ENCODE measurements at places on chromosomes 12 and 14. TPM values are rescaled to one million over a fixed set of nuclear protein-coding genes. Genes with fewer than 3 reads are reported as not detected.

The KRT73 gene
- not detected for total RNA-seq

The SLC15A4 gene
- total RNA-seq = 22.4 TPM

The SERPINA9 gene
- total RNA-seq = not detected

The AKAP6 gene
- total RNA-seq = 0.30 TPM

The LTBP2 gene
- 10.0 TPM for total RNA-seq

The KCNJ8 gene
- 0.57 TPM for total RNA-seq

The NUDT14 gene
- 39.7 TPM for total RNA-seq

The GUCY2C gene
- total RNA-seq = not detected

The OTUB2 gene
- total RNA-seq = 3.0 TPM

The CFAP251 gene
- total RNA-seq = 0.96 TPM

The MANSC4 gene
- not detected for total RNA-seq

The SLCO1C1 gene
- not detected for total RNA-seq

The NRL gene
- total RNA-seq = 1.1 TPM

The NAV3 gene
- total RNA-seq = 11.2 TPM

The LPAR5 gene
- total RNA-seq = 0.38 TPM

The SIX4 gene
- total RNA-seq = 1.7 TPM

The KCNK10 gene
- not detected for total RNA-seq

The FAM181A gene
- not detected for total RNA-seq

The ADCY4 gene
- total RNA-seq = not detected

The MORN3 gene
- 0.32 TPM for total RNA-seq

The MTHFD1 gene
- 117 TPM for total RNA-seq

The GALNT8 gene
- total RNA-seq = not detected

The PPP1R3E gene
- 2.8 TPM for total RNA-seq

The RNASE2 gene
- total RNA-seq = not detected

The SNX6 gene
- total RNA-seq = 73.1 TPM

The SYNE3 gene
- 0.38 TPM for total RNA-seq

The KCNH3 gene
- total RNA-seq = 2.3 TPM

The TBC1D30 gene
- 1.9 TPM for total RNA-seq

The KNTC1 gene
- 21.3 TPM for total RNA-seq

The CHMP4A gene
- 98.1 TPM for total RNA-seq

The FLVCR2 gene
- 9.2 TPM for total RNA-seq

The BEGAIN gene
- total RNA-seq = 9.6 TPM

The ADAMTS20 gene
- total RNA-seq = not detected

The PAX9 gene
- 2.0 TPM for total RNA-seq

The KLRC2 gene
- 1.9 TPM for total RNA-seq

The NAA30 gene
- total RNA-seq = 10.7 TPM

The GPR84 gene
- total RNA-seq = 0.15 TPM

The SLC7A8 gene
- total RNA-seq = 1.7 TPM

The TPH2 gene
- total RNA-seq = not detected

The PEBP1 gene
- 283 TPM for total RNA-seq

The LYZ gene
- total RNA-seq = not detected

The FOXM1 gene
- total RNA-seq = 89.8 TPM

The DAO gene
- total RNA-seq = not detected

The RERGL gene
- total RNA-seq = not detected

The ADGRD1 gene
- 0.38 TPM for total RNA-seq

The FBLN5 gene
- 5.7 TPM for total RNA-seq

The MYG1 gene
- total RNA-seq = 90.1 TPM

The KLRB1 gene
- not detected for total RNA-seq

The SLC25A47 gene
- not detected for total RNA-seq
